ENCODE measurements at places on chromosomes 6 and 20.
A peak's percentile ranks its signal among the peaks of the same experiment; 100 is the strongest.

DNA sequence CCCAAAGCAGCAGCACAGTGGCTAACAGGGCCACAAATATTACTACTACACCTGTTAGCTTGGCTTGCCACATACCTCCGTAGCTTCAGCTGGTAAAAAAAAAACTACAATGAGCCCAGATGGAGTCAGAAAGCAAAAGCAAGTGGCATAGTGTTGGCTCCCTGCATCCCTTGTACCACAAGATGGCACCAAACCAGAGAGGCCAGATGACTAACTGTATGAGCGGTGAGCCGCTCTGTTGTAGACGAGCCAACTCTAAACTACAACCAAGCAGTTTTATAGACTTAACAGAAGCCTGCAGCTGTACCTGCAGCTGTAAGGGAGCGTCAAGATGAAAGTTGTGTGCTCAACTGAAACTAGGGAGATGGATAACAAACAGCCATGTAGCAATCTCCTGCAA lies 84.5 kb upstream of the MCHR2 start:
- DNase-seq = no peak

DNA sequence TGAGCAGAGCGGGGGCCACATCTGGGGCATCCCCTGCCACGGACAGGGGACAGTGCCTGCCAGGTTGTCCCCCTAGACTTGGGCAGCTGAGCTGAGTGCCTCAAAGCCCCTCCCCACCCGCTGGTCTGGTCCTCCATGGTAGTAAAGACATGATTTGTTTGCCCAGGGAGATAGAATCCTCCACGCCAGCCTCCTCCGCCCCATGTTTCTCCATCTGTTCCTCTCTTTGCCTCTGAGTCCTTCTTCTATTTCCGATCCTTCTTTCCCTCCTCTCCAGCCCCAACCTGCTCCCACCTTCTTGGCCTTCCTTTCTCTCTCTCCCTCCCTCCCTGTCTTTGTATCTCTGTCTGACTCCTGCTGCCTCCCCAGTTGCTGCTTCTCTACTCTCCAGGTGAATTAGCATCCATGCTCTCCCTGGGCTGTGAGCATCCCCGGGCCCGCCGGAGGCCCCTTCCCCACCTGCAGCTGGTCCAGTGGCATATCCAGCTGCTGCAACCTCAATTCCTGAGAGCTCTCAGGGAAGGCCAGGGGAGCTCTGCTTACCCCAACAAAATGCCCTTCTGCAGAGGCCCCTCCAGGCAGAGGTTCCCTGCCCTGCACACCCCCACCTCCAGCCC lies 45.8 kb downstream of the CPNE5 start:
- DNase-seq = no peak

DNA sequence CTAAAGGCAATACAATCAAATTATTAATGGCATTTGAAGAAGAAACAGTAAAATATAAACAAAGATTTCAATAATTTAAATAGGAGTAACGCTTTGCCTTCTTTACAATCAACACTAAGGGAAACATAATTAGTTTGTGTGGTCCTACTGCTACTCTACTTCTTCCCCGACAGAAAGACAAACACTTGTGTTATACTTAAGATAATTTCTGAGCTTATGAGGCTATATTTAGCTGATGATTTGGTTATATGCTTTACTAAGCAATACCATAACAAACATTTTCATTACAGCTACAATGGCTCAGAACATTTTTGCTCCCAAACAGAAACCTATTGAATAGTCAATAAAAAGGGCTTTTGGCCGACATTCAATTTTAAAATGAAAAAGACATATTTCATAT lies 1217.2 kb upstream of the GJE1 start:
- DNase-seq = no peak

GRCh38 chr6:157184202-157185015 lies 138.9 kb downstream of the TMEM242 start:
- no peak for DNase-seq

DNA sequence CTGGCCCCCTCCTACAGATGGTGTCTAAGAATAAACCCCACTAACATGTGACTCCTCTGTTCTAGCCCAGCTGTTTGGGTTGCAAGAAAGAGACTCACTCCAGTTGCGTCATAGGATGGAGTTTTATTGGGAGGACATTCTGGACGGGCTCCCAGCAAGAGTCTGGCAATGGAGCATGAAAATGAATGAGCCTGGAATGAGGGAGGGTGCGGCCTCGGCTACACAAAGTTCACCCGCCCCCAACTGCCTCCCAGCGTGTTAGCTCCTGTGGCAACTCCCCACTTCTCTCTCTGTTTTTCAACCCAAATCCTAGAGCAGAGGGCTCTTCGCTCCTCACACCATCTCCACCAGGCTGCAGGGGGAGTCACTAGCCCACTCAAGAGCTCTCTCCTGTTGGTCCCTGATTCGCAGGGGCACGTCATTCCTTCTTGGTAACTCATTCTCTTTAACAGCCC lies 5.1 kb upstream of the ADAM33 start:
- peak; percentile 86 for DNase-seq

- DNase-seq = no peak
These were observed 173.1 kb downstream of the TFAP2C start for GRCh38 chr20:56801971-56802755.

- no peak for DNase-seq
These were observed 78.1 kb downstream of the PRSS35 start for GRCh38 chr6:83590416-83590815.

- no peak for DNase-seq
These were observed 19.8 kb downstream of the TRDN start for GRCh38 chr6:123616942-123617341.
